ENCODE measurements at places on chromosomes 1 and 21.

DNA sequence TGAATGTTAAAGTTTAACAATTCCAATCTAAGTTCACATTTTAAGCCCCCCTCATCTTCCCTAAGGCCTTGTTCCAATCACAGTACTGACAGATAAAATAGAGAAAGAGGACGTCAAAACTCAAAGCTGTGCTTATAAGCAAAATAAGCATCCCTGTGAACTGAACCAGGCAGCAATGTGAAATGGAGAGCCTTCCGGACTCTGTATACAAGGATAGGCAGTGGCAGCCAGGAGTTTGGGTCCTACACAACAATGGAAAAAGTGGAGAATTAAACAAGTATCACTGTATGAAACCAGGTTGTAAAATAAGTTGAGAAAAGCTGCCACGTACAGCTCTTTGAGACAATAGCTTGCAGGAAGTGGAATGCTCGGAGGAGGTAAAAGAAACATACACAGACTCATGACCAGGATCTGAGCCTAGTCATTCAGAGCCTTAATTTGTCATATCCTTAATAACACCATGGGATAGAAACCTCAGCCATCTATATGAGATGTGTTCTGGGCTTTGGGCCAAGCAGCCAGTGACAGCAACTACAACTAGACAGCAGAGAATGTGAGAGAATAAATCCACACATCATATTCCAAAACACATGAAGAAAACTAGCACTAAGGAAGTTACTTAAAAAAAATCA lies 55.2 kb upstream of the PALMD start:
- no peak for DNase-seq

GRCh38 chr1:3351449-3352298 lies 102.8 kb upstream of the ARHGEF16 start:
- DNase-seq: no peak

DNA sequence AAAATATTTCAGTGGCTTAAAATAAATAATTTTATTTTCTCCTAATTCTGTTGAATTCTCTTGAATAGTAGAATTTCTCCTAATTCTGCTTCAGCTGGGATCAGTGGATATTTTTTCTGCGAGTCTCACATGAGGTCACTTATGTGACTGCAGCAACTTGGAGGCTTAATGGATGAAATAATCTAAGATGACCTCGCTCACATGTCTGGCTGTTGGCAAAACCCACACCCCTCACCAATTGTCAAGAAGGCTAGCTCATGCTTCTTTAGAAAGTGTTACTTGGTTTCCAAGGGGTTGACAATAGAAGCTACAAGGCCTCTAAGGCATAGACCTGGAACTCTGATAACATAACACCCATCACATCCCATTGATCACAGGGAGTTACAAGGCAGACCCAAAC lies 156.9 kb upstream of the DPYD start:
- no peak for DNase-seq

DNA sequence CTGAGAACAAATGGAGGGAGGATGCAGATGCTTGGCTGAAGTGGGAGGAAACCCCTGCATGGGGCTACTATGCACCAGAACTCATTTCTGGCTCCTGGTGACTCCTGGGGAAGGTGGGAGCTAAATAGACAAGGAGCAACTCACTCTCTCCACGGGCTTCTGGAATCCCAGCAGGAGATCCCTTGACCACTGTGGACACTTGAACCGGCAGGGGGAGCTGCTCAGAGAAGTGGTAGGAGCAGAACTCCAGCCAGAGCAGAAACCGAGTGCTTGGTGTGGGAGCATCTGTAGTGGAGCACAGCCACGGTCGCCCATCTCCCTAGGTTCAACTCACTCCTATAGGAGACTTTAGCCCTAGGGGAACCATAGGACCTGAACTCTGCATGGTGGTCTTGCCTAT lies 205.6 kb upstream of the GJB5 start:
- peak; percentile 32 for DNase-seq

DNA sequence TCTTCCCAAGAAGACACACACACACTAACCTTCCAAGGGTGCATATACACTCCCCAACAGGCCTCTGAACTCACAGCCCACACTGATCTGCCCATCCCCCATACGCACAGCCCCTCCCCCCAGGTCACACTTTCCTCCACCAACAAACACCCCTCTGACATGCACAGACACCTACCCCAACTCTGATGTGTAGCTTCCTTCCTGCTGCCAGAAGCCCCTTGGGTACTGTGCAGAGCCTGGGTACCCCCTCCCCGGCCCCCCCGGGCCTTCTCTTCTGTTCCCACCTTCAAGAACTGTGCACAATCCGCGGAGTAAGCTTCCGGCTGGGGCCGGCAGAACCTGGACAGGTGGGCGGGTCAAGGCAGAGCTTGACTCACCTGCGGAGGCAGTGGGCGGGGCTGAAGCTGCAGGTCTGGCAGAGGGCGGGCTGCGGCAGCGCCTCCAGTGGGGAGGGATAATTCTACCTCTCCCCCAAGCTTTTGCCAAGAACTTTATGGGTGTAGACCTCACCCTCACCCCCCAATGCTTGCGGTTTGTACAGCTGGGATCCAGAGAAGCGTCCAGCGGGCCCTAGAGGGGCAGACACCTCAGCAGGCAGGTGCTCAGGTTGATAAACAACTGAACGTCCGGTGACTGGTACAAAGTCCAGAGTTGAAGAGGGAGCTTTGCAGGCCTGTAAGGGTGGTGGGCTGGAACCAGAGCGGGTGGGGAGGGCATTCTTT lies at the start of gene C1orf210:
TSS of gene C1orf210 (minus strand) at position 313 of the 722 bp plus-strand sequence. CDS start 2,311 bp downstream, outside the sequence.
- DNase-seq: peak; percentile 30

GRCh38 chr1:62003777-62004176 lies 190.9 kb upstream of the L1TD1 start:
- DNase-seq: no peak

- DNase-seq: peak; percentile 30
Observed at GRCh38 chr1:116855191-116855619, 54.5 kb upstream of the PTGFRN start.

GRCh38 chr1:244778344-244778743 lies 57.1 kb upstream of the COX20 start:
- DNase-seq: no peak

- no peak for DNase-seq
Observed at GRCh38 chr1:146036241-146036964, 14.9 kb upstream of the HJV start.

DNA sequence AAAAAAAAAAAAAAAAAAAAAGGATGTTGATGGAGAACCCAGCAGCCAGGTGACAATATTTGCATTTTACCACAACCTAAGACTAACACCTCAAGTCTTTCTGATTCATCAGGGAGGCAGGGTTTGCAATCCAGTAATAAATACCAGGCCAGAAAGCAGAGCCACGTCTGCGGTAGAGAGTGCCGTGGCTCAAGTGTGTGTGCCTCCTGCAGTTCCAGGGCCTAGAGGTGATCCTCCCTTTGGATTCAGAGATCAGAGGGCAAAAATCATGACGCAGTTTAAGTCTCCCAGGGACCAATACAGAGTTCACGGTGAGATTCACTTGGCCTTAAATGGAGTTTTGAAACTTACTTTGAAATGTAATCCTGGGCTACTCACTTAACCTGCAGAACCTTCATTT lies 34.9 kb downstream of the TMCO4 start:
- DNase-seq: no peak

GRCh38 chr1:241738284-241739078 lies 86.4 kb downstream of the WDR64 start:
- DNase-seq: no peak

DNA sequence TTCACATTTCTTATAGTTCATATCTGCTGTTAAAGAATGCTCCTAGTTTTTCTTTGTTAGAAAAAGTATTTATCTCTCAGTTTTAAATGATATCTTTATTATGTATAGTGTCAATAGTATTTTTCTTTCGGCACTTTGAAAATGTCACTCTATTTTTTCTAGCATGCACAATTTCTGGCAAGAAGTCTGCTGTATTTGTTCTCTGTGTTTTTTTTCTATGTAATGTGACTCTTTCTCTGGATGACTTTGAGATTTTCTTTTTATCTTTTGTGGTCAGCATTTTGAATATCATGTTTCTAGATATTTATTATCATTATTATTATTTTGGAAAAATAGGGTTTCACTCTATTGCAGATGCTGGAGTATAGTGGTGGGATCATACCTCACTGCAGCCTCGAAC lies 285.2 kb downstream of the PTGER3 start:
- DNase-seq: no peak

DNA sequence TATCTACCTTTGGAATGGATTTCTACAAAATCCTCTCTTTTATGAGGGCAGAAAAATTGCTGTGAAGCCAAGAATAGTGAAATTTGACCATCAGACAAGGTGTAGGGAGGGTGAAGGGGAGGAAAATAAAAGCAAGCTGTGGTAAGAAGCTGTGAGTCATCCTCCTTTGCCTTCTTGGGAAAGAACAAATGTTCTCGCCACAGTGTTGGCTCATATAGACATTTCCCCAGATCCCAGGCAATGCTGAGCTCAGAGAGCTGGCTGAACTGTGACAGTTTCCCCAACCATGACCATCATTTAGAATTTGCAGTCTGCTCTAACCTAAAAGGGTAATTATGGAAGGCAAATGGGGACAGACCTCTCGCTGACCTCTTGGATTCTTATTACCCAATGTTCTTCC lies 235.4 kb downstream of the PBX1 start:
- DNase-seq: no peak

DNA sequence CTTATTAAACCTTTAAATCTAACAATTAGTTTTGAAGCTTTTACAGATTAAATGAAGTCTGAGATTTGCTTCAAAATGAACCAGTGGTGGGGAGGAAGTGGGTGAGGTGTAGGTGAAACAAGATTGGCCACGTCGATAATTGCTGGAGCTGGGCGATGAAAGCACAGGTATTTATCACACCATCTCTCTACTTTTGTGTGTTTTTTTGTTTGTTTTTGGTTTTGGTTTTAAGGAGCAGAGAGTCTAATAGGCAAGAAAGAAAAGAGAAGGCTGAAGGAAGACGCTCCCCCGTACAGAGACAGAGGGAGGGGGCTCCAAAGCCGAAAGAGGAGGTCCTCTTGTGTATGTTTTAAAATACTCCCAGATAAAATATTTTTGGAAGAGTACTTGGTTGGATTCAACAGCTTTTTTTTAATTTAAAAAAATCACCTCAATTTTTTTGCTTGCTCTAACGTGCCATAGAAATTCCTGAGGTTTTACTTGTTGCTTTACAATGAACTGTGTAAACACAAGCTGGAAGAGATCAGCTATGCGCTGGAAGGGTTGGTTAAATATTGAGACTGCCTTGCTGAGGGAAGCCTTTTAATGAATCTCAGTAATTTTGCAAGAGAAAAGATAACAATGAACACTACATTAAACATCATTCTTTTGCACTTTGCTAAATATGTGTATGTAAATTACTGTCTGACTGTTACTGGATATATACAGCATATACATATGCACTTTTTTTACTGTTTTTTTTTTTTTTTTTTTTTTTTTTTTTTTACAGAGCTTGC lies 6.7 kb upstream of the LGALS8 start:
- DNase-seq: no peak

DNA sequence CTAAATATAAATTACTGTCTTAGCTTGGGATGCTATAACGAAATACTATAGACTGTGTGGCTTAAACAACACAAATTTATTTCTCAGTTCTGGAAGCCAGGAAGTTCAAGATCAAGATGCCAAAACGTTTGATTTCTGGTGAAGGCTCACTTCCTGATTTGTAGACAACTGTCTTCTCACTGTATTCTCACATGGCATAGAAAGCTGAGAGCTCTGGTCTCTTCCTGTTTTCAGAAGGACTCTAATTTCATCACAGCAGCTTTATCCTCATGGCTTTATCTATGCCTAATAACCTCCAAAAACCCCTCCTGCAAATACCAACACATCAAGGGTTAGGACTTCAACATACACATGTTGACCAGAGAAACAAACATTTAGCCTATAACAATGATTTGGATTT lies 1795.5 kb downstream of the MRPL39 start:
- DNase-seq: no peak

DNA sequence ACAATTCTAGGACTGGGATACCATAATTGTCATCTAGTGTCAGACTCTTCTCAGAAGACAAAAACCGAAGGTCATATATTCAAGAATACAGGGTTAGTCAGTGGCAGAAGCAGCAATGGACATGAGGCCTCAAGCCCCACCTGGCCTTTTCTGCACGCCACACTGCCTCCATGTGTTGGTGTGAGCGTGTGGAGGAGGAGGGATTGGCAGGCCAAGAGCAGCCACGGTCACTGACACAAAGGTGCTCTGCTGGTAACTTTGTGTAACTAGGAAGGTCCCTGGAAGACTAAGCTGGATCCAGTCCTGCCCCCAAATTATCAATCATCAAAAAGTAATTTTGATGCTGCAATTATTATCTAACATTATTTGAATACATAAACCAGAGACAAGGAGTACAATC lies 34.9 kb downstream of the HSF2BP start:
- DNase-seq: no peak

DNA sequence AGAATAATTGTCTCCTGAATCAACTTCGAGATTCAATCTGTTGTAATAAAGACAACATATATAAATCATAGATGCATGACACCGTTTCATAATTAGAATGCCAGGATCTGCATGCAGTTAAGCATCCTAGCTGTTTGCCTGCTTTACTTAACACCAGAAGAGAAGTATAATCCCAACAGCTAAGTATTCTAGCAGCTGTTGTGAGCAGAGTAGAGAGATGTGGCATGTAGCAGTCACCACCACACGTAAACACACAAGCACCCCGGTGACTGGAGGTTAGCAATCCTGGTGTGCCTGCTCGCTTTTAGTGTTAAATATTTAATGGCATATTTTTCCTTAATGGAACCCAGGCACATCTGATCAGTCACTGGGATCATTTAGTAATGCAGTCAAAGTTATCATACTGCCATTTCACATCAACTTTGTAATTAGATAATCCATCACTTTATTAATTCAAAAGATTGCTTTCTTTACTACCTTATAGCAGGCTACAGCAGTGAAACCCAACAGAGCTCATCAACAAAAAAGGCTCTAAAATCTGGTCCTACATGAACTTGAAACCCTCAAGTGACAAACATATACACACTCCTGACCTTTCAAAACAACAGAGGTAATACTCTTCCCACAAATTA lies 187.9 kb downstream of the SMYD3 start:
- DNase-seq: no peak

DNA sequence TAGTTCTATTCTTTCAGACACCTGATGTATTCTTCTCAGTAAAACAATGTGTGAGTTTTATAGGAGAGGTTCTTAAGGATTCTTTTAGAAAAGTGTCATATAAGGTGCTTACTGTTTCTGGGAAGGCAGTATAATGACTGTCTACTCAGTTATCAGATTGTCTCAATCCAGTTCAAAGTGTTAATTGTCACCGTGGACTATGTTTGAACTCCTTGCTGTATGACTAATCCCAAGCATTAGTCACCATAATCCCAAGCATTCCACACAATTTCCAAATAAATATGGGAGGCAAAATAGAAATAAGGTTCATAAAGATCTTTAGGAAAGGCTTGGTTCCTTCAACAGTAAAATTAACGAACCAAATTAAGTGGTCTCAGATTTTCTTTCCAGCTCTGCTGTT lies 342.1 kb upstream of the NR5A2 start:
- no peak for DNase-seq

GRCh38 chr1:34739613-34740012 lies 15.2 kb upstream of the GJB5 start:
- no peak for DNase-seq

- no peak for DNase-seq
Observed at GRCh38 chr1:27529704-27530018, 39.7 kb upstream of the WASF2 start.

GRCh38 chr1:119779869-119780356 lies 11.2 kb upstream of the HMGCS2 start:
- no peak for DNase-seq

- DNase-seq: no peak
Observed at GRCh38 chr1:198147216-198147615, 9.6 kb upstream of the NEK7 start.

Data from nephron progenitor cell (in vitro differentiated cells).